A549 treated with dexamethasone at 1 μM for 4 hours (cell line): ENCODE measurements at places on chromosomes 11 and 22. TPM values are rescaled to one million over a fixed set of nuclear protein-coding genes. Genes with fewer than 3 reads are reported as not detected.

Gene ZBED5
- total RNA-seq = 14.8 to 22.6 TPM (median 20.7 TPM) in 5 replicates

Gene FIBP
- 68.8 to 91.4 TPM (median 86.2 TPM) in 5 replicates for total RNA-seq

Gene HBD
- total RNA-seq = not detected in 5 replicates

Gene ART1
- total RNA-seq = 0.08 TPM in 1 of 5 replicates, not detected in the others

Gene CHEK2
- total RNA-seq = 8.1 to 11.5 TPM (median 9.2 TPM) in 5 replicates

Gene NXPE2
- 0.06 TPM in 1 of 5 replicates, not detected in the others for total RNA-seq

Gene GLB1L3
- 0.02 to 0.04 TPM in 2 of 5 replicates, not detected in the others for total RNA-seq

Gene OR51F2
- not detected in 5 replicates for total RNA-seq

Gene LRRC4C
- not detected in 5 replicates for total RNA-seq
